Retinal pigment epithelial cell (primary cell): ENCODE measurements at places on chromosomes 1 and 21.

GRCh38 chr1:244864253-244865027, at the start of gene HNRNPU:
Gene HNRNPU, minus strand, starts transcription at chr1:244864543. Its CDS starts 236 bp downstream, at chr1:244864307.
- DNase-seq: peak; percentile 85

DNA sequence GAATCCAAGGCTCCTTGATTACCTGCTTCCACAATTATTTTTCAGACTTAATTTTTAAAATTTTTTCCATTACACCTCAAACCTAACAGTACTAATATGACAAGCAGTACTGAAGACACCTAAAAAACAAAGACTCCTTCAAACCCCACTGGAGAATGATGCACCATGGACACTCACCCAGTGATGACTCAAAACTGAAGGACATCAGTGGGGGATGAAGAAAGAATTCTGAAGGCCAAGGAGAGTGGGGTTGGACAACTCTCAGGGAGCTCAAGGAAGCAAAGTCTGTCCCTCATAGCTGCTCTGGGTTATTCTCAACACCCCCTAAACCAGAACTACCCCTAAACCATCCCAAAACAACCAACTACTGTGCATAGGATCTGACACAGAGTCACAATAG, 2.4 kb upstream of the ARHGAP29 start:
- DNase-seq: no peak

DNA sequence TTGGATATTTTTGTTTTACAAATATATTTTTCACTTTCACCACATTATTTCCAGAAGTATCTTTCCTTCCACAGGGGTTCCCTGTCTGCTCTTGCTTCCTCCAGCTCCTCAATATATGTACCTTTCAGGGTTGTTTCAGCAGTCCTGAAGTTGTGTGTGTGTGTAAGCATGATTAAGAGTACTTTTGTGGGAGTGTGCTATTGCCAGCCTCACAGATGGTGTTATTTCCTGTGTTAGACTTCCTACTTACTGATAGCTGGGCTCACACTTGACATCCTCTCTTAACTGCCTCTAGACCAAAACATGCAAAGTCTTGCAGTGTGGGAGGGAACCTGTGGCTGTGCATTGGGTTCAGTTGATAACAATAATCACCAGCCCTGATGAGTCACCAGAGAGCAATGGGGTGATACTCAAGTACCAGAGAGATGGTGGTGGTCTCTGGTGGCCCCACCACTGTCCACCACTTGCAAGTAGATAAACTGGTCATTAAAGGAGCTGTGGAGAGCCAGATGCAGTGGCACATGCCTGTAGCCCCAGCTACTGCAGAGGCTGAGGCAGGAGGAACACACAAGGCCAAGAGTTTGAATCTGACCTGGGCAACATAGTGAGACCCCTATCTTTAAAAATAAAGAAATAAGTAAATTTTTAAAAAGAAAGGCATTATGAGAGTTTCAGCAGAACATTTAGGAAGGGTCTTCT, 126.7 kb downstream of the NR5A2 start:
- no peak for DNase-seq

DNA sequence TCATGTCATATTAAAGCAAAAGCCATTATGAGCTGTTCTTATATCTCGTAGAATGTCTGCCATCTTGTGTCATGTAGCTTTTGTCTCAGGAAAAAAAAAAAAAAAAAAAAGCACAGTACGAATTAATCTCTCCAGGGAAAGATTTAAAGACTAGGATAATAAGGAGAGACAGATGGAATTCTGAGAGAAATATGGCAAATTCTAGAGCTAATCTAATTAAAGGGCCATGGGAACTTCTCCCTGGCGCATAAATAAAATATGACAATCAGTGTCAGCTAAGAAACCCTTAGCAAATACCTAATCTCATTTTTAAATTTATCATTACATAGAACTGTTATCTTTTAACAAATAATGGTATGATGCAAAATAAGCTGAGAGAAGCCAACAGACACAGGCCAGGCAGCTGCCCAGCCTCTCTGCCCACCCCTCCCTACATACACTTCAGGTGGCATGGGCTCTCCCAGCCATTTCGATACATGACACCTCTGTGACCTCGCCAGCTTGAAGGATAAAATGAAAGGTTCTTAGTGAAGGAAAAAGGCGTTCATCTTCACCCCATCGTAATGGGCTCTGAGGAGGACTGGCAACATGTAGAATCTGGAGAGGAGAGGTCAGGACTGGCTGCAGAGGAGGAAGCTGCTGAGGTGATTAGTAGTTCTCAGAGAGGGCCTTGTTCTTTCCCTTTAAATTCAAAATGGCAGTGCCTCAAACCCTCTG, 39.8 kb downstream of the DISC1 start:
- no peak for DNase-seq

DNA sequence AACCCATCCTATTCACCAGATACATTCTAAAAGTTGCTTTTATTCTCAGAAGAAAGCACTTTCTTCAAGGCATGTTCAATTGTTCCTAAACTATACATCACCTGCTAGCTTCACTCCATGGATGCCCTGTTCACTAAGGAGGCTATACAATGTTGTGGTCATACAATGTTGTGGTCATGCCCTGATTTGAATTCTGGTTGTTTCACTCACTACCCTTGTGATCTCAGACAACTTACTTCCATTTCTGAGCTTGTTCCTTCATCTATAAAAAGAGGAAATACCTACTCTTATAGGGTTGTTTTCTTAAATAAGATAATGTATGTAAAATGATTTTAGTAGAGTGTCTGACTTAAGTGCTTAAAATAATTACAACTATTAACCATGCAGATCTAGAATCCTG, 19.7 kb downstream of the EDEM3 start:
- DNase-seq: no peak

GRCh38 chr1:2194319-2194897, at the start of gene FAAP20:
Gene FAAP20, minus strand, starts transcription at chr1:2194772. Its CDS starts 23 bp downstream, at chr1:2194749.
- no peak for DNase-seq

GRCh38 chr1:45327644-45328515, 1.2 kb downstream of the HPDL start:
- no peak for DNase-seq

- DNase-seq: no peak
Measured at GRCh38 chr1:184932319-184932718, 42.0 kb downstream of the NIBAN1 start.

- no peak for DNase-seq
Measured at GRCh38 chr1:190864013-190864641, 386.5 kb upstream of the BRINP3 start.

- no peak for DNase-seq
Measured at GRCh38 chr1:205192287-205192686, 19.2 kb downstream of the DSTYK start.

DNA sequence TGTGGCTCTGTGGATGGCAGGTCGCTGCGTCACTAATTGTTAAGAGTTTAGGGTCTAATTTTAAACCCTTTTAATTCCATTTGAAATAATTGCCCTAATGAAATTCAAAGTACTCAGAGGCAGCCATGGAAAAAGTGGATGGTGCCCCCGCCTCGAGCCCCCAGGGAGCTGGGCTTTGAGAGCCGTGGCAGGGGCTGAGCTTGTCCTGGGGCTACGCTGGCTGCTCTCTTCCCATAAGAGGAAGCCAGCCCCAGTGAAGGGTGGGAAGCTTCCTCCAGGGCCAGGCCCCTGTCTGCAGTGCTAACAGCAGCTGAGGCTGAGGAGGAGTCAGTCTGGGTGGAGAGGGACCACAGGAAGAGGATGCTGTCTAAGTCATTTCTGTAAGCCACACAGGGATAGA, 315.0 kb upstream of the POU3F1 start:
- DNase-seq: no peak

- no peak for DNase-seq
Measured at GRCh38 chr1:234708700-234709395, 98.9 kb upstream of the IRF2BP2 start.

GRCh38 chr1:195193134-195193533, 1415.1 kb downstream of the KCNT2 start:
- DNase-seq: no peak

- DNase-seq: no peak
Measured at GRCh38 chr1:24417681-24418080, 2.1 kb downstream of the NIPAL3 start.

DNA sequence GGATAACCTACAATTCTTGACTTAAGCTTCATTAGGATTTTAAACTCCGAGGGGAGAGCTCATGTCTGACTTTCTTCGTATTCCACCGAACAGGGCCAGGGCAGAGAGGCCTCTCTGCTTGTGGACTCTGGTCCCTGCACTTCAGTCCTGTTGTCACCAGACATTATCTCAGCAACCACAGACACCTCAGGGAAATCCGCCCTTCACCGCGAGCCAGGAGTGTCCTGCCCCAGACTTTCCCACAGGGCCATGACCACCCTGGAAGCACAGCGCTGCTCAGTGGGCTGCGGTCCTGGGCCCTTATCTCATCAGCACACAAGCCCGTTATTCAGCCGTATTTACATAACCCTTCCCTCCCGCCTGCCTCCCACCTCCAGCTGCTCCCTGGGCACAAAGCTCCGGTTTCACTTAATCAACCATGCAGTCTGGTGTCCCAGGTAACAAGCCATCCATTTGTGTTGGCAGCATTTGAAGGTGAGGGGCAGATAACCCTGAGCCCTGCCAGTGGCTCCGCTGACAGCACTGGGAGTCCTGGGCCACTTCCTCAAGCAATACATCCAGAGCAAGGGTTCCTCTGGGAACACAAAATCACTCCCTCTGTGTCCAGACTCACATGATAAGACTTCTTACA, 122.8 kb upstream of the RAB4A start:
- no peak for DNase-seq

DNA sequence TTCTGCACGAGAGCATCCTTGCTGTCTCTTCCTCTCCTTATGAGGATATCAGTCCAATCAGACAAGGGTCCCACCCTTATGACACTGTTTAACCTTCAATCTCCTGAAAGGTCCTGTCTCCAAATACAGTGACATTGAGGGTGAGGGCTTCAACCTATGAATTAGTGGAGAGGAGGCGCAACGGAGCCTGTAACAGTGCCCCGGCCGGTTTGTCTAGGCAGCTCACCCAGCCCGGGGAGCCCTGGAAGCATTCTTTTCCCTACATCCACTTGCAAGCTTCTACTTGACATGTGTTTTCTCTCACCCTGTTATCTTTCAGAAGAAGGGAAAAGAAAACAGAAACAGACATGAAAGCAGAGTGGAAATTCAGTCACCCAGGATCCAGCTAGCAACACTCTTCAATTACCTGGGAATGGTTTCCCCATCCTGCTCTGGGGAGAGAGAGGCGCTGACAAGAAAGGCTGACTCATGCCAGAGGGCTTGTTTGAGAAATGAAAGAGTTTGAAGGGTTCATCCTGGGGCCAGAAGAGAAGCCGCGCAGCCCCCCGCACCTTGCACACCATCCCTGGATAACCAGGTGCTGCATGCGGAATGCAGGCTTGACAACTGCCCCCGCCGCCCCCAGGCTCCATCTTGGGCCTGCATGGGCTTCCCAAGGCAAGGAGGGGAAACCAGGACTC, 394.9 kb downstream of the NPHP4 start:
- DNase-seq: no peak

DNA sequence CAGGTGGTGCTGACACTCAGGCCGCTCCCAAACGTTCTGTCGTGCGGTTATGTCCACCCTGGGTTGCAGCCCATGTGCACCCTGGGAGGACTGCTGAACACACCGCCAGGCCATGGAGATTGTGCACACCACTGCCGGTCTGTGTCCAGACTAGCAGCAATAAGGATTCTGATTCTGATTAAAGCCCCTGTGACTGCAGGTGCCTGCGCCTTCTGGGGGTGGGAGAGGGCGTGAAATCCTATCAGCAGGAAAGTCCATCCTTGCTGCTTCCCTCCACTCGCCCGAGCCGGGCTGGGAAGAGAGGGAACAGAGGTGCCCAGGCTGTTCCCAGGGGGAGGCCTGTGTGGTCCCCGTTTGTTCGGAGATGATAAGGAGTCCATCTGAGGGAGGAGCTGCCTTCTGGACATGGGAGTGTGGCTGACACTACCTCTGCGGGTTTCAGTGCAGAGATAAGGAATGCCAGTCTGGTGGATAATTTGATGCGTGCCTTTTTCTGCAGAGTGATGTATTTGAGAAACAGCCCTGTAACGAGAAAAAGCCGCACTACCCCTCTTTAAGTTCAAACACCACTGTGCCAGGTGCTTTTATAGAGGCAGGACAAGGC, 41.2 kb downstream of the BACE2 start:
- DNase-seq: no peak

DNA sequence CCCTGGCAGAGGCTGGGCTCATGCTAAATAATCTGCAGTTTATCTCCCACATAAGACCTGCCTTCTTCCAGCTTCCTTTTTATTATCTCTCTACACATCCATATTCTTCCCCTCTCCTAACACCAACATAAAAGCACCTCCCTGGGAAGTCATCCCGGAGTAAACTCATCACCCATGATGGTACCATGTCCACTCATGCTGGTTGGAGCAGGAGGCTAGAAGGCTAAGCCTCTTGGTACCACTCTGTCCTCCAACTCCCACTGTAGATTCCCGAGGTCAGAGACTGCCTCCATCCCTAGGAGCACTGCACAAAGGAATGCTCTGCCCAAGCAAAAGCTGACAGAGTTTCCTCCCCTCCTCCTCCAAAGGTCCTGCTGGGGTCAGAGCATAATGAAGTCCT, 4.2 kb downstream of the DENND2D start:
- no peak for DNase-seq

- DNase-seq: no peak
Measured at GRCh38 chr1:117970252-117970651, 40.7 kb downstream of the WDR3 start.

DNA sequence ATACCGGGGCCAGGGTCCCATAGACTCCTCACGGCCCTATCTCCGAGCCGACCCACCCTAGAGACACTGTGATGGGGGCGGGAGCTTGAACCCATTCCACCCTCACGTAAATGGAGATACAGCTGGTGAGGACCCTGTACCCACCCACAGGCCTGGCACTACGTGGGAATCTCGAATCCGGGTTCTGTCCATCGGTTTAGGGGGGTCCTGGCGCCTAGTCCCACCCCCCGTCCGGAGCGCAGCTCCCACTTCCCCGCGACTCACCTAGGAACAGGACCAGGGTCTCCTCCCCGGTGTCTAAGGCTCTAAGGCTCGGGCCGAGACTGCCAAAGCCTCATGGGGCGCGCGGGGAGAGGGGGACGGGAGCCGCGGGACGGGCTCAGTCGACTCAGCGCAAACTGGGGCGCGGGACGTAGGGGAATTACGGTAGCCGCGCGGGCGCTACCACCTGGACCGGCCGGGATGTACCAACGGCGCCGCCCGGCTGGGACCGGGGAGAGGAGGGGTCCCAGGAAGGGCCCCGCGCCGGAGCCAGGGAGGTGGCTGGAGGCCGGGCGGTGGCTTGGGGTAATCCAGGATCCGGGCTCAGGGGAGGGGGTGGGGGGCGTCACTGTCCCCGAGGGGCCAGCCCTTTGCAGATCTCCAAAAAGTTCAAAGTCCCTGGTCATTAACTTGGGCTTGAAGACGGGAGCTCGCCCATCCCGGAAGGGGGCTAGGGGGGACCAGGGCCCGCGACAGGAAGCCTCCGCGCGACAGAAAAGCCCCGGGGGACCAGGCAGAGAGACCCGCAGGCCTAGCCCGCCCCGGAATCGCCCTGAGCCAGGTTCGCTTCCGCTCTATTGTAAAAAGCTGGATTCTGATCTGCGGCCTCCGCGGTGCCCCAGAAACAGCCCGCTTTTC, 1.0 kb downstream of the PLEKHG5 start:
- DNase-seq: peak; percentile 27

DNA sequence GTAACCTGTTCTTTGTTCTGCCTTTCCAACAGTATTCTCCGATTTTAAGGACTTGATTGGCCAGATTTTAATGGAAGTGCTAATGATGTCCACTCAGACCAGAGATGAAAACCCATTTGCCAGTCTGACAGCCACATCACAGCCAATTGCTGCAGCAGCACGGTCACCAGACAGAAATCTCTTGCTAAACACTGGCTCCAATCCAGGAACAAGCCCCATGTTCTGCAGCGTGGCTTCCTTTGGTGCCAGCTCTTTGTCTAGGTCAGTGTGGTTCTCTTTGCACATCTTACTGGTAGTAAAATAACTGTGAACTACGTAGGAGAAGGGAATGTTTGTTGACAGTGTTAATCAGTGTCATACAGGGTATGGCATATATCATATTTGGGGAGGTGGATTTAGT, 72.7 kb downstream of the UBE4B start:
- DNase-seq: no peak
